ENCODE measurements at places on chromosomes 1 and 21.

DNA sequence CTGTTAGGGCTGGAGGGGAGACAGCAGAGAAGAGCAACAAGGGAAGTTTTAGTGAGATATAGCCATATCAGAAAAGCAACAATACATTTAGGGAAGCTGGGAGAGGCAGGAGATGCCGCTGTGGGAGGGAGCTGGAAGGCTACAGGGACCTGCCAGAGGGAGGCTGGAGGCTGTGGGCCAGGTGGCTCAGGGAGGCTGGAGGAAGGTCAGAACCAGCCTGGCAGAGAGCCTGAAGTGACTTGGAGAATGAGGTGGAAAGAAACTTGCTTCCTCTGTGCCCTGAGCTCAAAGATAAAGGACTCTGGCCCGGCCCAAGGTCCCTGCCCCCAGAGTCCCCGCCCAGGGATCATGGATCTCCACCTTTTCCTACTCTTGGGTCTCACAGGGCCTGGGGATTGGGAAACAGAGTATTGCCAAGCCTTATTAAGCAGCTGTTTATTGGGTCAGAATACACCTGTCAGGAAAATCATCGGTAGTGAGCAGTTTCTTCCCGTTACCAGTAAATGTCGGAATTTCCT is 85.9 kb downstream of the KIF26B start:
- DNase-seq = no peak

- DNase-seq = peak; percentile 52
Observed at GRCh38 chr1:42765832-42766740, 742 bp downstream of the P3H1 start.

- DNase-seq = no peak
Observed at GRCh38 chr1:177975588-177976495, 6.0 kb upstream of the SEC16B start.

- no peak for DNase-seq
Observed at GRCh38 chr1:186208405-186209129, 166.5 kb downstream of the TPR start.
